ENCODE measurements at places on chromosomes 2 and 18. TPM values are rescaled to one million over a fixed set of nuclear protein-coding genes. Genes with fewer than 3 reads are reported as not detected.

DNA sequence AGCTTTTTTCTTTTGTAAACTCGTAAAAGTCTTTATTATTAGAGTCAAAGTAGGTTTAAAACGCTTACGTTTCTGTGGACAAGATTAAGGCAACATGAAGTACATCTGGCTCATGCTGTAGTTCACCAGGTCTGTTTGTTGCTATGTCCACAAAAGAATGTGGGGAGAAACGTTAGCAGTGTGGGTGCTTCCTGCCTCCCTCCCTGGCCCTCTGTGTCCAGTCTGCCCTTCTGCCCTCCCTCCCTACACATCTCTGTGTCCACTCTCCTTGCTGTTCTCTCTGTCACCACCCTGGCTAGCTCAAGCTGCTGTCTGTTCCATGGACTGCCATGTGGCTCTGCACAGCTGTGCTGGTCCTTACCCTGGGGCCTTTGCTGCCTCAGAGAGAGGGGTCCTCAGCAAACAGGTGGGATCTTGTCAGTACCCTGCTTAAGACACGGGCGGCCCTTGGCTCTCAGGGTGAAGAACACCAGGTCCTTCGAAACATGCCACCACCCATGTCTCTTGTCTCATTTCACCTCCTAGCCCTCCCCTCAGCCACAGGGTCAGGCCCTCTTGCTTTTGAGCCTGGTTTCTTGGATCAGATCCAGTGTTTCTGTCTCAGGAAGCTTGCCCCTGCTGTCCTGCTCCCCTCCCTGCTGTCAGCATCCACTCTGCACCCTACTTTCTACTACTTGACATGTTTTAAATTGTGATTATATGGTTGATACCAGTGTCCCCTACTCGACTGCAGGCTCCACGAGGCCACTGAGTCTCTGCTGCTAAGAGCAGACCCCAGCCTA is 79.2 kb downstream of the LIMS1 start:
- DNase-seq, result peak; percentile 47

GRCh38 chr2:7018282-7018701 is 101.1 kb downstream of the RNF144A start:
- no peak for DNase-seq

DNA sequence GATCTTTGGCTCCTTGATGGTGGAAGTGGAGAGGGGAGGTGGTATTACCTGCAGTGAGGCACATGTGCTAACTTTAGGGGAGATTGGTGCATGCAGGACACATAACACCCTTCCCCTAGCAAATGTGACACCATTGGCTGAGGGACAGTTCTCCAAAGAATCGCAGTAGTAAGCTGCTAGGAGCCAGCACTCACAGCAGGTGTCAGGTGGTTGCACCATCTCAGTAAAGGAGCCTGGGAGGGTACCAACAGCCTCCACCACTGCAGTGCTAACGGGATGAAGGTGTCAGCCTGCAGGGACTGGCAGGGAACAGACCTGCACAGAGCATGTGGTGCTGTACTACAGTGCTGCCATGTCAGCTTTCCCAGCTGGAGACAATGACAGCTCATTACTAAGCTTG is 127.3 kb upstream of the PIEZO2 start:
- DNase-seq, result no peak

- no peak for DNase-seq
Measured at GRCh38 chr2:6083136-6083535, 391.0 kb downstream of the SOX11 start.

GRCh38 chr2:241802421-241803318 is 6.3 kb upstream of the NEU4 start:
- no peak for DNase-seq

DNA sequence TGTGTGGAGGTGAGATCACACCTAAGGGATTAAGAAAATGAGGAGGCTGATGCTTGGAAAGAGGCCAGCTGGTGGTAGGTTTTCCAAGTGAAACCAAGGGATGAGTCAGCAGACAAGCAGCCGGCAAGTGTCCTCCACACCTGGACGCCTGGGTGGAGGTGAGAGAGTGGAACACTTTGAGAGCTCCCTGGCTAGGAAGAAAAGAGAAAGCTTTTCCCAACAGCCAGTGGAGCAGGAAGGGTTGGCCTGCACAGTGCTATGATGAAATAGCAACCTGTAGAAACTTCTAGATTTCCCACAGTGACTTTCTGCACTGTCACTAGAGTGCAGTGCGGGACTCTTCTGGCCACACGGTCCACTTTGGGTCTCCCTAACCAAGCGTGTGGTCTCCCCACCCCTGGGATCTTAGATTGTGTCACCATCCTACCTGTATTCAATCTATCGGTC is 19.6 kb upstream of the IL37 start:
- DNase-seq, result no peak

The SMYD1 gene
- total RNA-seq, result not detected

The IMMT gene
- 90.0 TPM for total RNA-seq
